Trophoblast cell (in vitro differentiated cells and primary cell): ENCODE measurements at places on chromosomes 5 and 9.

DNA sequence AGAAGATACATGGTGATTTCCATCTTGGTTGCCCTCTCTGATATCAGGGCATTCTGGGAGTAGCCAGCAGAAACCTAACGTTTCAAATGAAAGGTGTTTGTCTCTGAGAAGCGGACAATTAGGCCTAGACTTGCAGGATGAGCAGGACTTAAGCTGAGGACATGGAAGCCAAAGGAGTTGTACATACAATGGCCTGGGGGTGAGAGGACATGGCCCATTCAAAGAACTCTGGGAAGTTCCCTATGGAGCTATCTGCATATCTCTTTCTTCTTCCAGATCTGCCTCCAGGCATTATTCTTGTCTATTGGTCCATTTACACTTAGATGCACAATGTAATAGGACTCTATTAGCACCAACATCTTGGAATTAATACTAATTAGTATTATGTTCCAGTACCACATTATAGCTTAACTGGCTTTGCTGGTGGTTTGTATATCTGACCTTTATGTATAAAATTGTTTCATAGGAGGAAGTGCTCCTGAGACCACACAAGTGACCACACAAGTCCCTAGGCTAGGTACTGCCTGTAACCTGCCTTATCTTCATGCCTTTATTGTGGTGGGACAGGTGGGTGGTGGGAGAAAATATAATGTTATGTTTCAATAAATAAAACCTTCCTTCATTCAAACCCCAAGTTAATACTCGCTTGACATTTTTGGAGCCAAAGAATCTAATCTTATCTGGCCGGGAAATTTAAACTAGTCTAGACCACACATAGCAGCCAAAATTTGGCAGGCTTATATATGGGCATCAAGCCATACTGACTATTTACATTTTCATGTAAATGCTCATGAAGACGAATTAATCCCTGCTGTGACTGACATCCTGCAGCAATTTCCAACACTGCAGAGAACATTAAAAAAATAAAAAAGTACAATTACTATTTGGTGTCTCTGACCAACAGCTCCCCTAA is 52.1 kb upstream of the EQTN start:
- DNase-seq = no peak

GRCh38 chr5:132103969-132104391 is 30.4 kb downstream of the CSF2 start:
- DNase-seq = no peak

DNA sequence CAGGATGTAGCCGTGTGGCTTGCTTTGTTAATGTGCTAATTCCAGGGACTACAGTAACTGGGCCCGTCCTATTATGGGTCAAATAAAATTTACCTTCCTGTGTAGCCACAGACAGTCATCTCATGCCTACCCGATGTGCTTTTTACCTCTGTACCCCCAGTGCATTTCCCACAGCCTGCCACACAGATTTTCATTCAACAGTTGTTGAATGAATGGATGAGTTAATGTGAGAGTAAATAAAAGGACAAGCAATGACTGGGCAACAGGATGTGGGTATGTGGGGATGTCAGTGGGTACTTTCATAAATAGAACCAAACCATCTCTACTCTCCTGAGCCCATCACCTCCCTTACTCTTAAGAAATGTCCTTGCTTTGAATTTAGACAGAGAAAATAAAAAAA is 441.2 kb upstream of the ZNF462 start:
- DNase-seq = no peak

DNA sequence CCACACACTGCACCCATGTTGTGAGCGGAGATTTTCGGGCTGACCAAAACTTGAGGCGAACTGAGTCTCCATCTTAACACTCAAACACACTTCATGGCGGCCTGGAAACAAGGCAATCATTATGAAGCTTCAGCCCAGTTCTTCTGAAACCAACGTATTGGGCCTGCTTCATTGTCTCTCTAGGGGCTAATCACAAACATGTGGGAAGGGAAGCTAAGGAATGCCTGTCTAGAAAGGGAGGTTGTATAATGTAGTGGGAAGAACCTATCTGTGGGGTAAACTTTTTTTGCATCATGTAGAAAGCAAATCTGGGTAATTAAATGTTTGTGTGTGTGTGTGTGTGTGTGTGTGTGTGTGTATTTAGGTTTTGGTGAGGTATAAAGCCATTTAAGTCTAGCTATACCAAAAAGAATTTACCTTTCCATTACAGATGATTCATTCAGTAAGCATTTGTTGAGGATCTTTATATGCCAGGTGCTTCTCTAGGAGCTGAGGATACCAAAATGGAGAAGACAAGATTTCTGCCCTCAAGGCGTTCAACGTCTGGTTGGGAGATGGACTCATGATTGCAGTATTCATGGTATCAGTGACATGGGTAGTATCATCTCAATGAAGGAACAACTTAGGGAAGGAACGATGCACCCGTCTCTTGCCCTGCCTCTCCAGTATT is 29.4 kb downstream of the SLC1A3 start:
- peak; percentile 94 for DNase-seq

GRCh38 chr5:38258319-38259061 is at the start of gene EGFLAM:
TSS of gene EGFLAM (plus strand) at chr5:38258559. CDS start at chr5:38258755, 196 bp downstream.
- peak; percentile 31 for DNase-seq

DNA sequence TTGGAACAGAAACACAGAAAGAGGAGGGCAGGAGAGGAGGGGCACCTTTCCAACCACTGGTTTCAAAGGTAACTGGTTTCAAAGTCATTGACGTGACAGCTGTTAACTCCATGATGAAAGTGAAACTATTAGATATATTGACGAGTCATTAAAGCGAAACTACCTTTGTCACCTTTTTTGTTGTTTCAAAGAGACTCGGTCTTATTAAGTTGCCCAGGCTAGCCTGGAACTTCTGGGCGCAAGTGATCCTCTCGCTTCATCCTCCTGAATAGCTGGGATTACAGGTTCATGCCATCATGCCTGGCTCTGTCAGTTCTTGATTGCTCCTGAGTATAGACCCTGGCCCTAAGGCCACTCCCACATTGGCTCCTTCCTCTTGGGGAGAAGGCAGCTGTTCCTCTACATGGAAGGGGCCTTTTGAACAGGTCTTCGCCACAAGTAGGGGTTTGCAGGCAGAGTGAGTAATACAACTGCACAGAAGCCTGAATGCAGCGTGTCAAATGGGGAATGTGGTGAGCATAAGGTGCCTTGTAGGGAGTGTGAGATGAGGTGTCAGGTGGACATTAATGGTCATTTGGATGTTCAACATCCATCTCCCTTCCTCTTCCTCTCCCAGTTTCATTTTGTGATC is 3.4 kb upstream of the F12 start:
- no peak for DNase-seq

DNA sequence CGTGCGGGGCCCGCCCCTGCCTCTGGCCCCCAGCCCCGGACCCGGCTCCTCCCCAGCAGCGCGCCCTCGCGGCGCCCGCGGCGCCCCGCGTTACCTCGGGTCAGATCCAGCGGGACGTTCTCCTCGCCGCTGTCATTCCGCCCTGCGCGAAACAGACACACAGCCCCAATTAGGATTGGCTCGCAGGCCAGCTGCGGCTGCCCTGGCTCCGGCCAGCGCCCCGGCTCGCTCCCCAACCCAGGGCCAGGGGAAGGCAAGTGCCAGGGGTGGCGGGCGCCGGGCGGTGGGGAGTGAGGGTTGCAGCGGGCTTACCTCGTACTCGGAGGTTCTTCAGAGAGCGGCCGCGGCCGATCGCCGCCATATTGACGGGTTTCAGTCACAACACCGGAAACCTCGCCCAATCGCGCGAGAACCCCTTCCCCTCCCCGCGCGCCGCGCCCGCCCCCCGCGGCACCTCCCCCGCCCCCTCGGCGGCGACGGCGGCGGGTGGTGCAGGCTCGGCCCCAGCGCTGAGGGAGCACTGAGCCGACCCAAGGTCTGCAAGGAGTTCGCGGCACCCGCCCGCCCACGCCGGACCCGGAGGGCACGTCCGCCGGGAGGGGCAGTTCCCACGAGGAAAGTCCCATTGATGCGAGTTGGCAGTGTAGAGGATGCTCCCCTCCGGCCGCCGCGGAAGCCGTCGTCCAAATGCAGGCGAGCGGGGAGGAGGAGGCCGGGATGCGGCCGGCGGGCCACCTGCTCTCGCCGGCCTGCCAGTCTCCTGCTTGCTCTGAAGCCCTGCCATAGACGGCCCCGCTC is at the start of gene RICTOR:
Gene RICTOR (minus strand): TSS at position 383 of the 798 bp plus-strand sequence. CDS start 22 bp downstream, at position 361.
- DNase-seq = peak; percentile 94
